ENCODE measurements at places on chromosomes 4 and X.

- no peak for DNase-seq
These were observed 132.6 kb downstream of the FHIP1A start for GRCh38 chr4:151541389-151542071.

- no peak for DNase-seq
These were observed 2.9 kb downstream of the AR start for GRCh38 chrX:67546496-67547423.

- DNase-seq, result no peak
These were observed 594.3 kb upstream of the ADGRL3 start for GRCh38 chr4:60605646-60606354.

GRCh38 chr4:160091631-160092030, 988.8 kb downstream of the RAPGEF2 start:
- no peak for DNase-seq

DNA sequence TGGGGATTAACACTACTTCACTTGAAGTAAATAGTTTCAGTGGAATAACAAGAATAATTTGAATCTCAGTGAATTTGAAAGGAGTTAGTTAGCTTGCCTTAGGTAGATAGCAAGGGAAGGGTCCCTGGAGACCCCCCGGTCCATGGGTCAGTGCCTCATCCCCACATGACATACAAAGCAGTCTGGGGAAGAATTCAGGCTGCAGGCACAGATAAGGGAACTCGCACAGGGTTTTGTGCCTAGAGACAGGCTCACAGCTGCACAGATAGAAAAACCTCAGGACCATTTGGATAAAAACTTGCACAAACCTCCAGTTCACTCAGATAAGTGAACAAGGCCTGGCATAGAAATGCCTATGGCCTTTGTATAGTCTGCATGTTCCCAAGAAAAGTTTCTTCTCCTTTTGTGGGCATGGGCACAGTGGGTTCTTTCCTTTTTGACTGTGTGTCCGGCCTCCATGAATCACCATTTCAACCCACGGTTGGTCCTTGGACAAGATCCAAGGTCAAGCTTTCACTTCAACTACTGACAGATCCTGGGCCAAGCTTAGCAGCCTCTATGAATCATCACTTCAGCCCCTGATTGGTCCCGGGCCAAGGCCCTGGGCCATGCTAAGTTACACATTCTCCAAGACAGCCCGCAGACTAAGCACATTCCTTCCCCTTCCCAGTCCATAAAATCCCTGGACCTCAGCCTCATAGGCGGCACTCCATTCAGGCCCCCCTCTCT, 108.3 kb upstream of the KLHL4 start:
- no peak for DNase-seq

GRCh38 chrX:72001471-72001870, 90.8 kb downstream of the NHSL2 start:
- no peak for DNase-seq

- DNase-seq, result no peak
These were observed 28.4 kb downstream of the GUCY1B1 start for GRCh38 chr4:155787113-155787710.

- no peak for DNase-seq
These were observed 116.2 kb downstream of the AFAP1 start for GRCh38 chr4:7823416-7823824.

GRCh38 chrX:69457756-69458155, 46.4 kb upstream of the NALF2 start:
- no peak for DNase-seq

Data from CD4-positive, alpha-beta T cell treated with Interleukin-6 at 100 ng/mL for 8 hours (primary cell).